ENCODE measurements at places on chromosomes 2 and 18.

DNA sequence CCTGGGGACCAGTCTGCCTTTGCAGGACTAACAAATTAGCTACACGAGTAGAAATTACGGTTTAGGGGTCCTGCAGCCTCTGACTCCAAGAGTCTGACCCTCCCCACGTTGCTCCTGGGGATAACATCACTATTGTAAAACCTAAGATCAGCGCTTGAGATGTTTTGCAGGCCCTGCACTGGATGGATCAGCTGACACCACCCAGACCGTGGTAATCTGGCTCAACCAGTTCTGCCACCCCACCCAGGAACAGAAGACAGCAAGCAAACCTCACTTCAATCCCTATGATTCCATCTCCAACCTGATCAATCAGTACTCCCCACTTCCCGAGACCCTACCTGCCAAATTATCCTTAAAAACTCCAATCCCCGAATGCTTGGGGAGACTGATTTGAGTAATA, 31.7 kb downstream of the NGEF start:
- no peak for DNase-seq

DNA sequence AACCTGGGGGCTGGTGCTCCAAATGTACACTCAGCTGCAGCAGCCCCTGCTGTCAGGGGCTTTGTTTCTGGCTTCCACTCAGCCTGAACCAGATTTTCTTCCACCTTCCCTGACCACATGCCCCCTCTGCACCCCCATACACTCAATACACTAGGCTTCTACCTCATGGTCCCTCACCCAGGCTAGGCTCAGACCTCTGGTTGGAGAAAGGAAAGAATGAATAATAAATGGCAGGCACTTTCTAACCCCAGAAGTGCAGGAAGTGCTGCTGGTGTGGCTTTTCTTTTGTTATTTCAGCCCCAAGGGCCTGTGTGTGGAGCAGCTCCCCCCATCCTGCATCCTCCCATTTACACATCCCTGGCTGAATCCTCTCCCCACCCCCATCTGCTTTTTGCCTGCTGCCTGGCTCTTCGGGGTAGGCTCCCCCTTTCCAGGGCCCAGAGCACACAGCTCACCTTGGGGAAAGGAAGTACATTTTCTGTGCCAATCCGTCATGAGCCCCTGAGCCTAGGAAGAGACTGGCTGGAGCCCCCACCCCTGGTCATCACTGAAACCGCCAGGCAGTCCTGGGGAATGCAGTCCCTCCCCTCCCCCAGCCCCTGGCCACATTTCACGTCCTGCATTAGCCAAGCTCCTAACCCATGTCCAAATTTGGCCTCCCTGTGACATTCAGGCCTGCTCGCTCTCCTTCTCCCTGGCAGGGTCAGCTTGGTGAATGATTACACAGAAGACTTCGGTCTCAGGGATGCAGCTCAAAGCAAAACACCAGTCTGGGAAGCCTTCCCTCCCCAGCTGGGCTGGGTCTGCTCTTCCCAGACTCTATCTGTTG, 2.6 kb downstream of the DYSF start:
- no peak for DNase-seq

DNA sequence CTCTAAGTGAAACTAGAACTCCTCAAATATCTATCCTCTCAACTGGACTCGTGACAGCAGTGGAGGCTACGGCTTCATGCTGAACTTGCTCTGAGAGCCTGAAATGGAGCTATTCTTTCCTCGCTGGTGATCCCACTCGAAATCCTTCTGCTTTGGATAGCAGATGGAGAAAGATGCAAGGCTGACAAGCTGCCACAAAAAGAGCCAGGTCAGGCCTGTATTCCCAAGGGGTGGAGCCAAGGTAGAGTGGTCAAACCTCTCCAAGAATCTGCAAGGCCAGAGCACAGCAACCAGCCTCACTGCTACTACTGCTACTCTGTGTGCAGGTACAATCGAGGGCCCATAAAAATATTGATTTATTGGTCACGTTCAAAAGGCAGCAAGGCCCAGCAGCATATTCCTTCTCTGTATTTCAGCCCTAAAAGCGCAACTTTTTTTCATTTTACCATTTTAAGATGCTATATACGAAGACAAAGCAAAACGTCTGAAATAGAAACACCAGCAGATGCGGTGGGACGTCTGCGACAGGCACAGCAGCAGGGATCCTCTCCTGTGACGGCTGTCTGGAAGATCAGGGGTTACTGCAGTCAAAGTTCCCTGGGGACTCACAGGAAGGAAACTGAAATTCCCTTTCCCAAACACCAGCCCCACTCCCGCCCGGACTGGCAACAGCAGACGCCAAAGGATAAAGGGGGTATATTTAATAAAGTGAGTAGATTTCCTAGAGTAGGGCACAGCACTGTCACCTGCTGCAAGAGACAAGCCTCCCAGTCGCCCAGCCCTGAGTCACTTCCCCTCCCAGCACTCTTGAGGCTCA, 2.4 kb downstream of the SPRED2 start:
- no peak for DNase-seq

DNA sequence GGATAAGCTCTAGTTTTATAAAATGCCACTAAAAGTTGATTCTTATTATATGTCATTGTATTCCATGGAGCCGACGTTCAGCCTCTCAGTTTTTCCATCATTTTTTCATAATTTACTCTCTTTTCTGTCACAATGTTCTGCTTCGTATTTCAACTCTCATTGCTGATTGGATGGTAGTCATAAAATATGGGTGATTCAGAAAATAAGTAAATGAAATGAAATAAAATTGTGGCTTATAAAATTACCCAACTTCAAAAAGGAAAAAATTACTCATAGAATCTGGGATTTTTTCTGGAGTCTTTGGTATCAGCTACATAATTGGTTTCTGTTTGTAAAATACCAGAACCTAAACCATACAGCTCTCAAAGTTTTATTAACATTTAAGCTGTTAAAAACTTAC, 139.7 kb upstream of the ITGA4 start:
- no peak for DNase-seq

DNA sequence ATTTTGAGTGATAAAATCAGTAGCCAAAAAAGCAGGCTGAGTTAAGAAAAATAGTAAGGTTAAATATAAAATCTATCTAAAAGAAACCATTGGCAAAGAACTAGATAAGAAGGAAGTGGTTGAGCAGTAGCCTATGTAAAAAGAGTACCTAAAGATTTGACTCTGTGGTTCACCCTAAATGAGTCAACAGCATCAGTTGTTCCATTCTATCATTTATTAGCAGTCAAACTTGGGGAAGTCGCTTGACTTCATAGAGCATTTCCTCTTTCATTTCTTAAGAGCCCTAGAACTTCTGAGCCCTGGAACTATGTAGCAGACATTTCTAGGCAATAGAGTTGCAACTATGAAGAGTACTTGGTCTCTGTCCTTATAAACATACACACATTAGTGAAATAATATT, 381.7 kb downstream of the NUP35 start:
- DNase-seq = no peak

- no peak for DNase-seq
Measured at GRCh38 chr18:39730606-39731005, 2165.0 kb upstream of the CELF4 start.

- peak; percentile 57 for DNase-seq
Measured at GRCh38 chr18:63253428-63254372, 65.9 kb downstream of the BCL2 start.

DNA sequence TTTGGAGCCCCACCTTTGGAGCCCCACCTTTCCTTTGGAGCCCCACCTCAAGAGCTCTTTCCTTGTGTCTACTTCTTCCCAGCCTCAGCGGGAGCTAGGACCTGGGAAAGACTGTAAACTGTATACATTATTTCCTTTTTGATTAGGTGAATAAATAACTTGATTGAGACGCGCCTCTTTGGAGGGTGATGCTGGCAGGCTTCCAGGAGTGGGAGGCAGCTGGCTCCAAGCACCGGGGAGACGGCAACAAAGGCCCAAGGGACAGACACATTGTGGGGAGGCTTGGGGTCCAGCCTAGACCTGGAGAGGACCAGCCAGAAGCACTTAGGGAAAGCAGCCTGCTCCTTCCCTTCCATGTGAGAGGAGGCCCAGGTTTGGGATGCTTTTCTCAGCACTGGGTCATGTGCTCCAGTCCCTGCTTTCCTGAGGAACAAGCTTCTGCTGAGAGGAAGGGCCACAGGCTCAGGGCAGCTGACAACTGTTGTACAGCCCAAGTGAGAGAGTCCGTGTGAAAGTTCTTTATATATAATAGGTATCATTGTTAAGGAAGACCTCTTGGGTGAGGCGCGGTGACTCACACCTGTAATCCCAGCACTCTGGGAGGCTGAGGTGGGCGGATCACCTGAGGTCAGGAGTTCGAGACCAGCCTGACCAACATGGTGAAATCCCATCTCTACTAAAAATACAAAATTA, 297.2 kb upstream of the SLC14A2 start:
- DNase-seq = no peak

DNA sequence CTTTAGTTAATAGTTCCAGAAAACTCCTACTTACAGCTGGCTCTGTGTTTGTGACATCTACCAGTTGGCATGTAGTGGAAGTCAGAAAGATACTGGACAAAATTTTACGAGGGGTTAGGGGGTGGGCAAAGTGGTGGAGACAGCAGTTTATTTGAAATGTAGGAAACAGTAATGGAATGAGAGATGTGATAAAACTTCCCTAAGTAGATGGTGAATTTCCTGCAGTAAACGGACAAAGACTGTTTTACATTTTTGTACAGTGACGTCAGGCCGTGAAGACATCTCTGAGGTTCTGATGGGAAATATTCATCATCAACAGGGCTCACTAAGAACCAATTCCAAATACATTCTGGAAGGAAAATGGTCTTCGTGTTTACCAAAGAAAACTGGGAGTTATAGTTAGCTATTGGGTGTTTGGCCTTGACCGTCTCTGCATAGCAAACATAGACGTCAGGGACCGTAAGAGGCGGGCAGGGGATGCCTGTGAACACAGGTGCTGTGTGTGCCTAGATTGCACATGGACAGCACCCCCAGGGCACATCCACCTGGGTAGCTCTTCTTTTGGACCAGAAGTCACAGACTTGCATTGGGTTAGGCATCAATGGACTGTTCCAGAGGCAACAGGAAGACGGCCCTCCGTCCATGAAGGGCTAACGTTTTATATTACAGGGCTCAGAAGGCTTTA, 131.5 kb downstream of the ZNF516 start:
- DNase-seq = no peak

DNA sequence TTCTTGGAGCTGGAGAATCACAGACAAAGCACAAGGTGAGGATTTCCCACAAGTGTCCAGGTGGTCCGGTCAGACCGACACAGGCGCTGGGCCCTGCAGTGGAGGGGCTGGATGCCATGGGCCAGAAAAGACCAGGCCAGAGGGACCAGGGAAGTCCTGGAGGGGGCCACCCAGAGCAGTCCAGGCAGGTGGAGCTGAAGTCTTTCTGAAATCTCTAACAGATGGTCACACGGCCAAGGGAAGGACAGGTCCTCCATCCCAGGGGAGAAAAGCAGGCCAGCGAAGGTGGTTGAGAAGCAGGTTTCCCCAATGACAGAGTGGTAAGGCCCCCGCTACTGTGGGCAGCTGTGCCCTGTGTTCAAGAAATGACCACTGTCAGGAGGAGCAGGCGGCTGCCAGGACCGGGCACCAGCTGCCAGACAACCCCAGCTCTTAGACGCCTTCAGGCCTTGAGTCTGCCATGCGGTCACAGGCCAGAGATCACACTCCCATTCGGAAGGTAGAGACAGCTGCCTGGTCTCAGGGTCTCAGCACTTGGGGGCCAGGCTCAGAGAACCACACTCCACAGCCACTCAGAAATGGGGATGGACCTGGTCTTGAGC, 25.9 kb downstream of the HS1BP3 start:
- DNase-seq = no peak

- DNase-seq = no peak
Measured at GRCh38 chr2:113172721-113173541, 840 bp upstream of the PSD4 start.

DNA sequence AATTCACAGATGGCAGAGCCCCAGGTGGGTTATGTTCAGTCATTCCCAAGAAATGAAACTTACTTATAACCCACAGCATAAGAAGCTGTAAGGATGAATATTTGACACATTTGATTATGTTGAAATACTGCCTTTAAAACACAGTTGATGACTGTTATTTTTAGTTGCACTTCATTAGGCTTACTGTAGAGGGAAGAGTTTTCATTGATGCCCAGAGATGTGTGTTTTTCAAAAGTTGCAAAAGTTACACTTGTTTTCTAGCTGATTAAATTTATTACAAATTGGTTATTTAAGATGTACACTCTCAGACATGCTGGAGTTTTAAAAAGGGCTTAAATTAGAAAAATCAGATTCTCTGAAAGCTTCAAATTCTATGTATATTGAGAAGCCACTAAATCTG, 506.1 kb downstream of the PARD3B start:
- no peak for DNase-seq

- DNase-seq = no peak
Measured at GRCh38 chr2:9767656-9768281, 75.5 kb upstream of the TAF1B start.

DNA sequence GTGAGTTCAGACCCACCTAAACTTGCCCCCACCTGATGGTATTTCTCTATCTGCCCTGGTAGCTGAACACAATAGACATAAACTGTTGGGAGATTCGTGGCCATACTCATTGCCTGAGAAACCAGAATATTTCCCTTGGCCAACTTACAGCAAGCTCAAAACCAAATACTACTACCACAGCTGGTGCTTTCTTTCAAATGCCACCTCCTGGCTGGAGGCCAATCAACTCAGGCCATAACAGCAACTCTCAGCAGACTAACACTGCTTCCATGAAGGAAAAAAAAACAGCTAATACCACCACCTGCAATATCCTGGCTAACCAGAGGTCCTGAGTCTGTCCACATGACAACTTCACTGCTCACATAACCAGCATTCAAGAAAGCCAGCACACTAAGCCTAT, 373.1 kb downstream of the CMPK2 start:
- peak; percentile 20 for DNase-seq

- no peak for DNase-seq
Measured at GRCh38 chr2:180314086-180314485, 307.0 kb upstream of the CWC22 start.

GRCh38 chr2:27214941-27215340, 2.2 kb upstream of the CAD start:
- DNase-seq = no peak
